Activated CD8-positive, alpha-beta memory T cell treated with anti-CD3 and anti-CD28 coated beads for 1 hour (primary cell): ENCODE measurements at places on chromosomes 4 and X.

DNA sequence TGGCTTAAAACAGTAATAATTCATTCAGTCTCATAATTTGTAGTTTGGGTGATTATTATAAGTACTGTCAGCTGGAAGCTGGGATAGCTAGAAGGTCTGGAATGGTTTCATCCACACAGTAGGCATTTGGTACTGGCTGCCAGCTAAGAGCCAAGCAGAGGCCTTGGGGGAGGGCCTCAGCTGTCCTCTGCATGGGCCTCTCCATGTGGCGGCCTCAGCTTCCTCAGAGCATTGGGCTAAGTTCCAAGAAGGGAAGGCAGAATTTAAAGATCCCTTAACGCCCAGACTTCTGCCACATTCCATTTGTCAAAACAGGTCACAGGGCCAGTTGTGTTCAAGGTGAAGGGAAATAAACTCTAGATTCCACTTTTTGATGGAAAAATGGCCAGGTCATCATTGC lies 93.3 kb downstream of the NEUROG2 start:
- DNase-seq, result no peak

- no peak for DNase-seq
Observed at GRCh38 chr4:184250795-184251669, 33.4 kb upstream of the ENPP6 start.

DNA sequence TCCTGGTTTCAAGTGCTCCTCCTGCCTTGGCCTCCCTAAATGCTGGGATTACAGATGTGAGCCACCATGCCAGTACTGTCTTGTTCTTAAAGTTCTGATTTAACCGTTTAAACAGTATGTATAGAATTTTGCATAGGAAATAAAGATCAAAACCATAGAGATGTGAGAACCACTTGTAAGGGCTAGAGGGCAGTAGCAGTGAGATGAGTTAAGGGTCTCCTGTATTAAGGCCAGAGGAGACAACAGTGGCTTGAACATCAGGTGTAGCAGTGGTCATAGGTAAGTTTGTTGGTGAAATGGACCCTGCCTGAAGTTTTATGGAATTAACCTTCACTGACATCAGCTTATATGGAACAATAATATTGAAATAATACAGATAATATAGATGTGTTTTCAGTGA lies 155.7 kb downstream of the SLC4A4 start:
- DNase-seq, result no peak

DNA sequence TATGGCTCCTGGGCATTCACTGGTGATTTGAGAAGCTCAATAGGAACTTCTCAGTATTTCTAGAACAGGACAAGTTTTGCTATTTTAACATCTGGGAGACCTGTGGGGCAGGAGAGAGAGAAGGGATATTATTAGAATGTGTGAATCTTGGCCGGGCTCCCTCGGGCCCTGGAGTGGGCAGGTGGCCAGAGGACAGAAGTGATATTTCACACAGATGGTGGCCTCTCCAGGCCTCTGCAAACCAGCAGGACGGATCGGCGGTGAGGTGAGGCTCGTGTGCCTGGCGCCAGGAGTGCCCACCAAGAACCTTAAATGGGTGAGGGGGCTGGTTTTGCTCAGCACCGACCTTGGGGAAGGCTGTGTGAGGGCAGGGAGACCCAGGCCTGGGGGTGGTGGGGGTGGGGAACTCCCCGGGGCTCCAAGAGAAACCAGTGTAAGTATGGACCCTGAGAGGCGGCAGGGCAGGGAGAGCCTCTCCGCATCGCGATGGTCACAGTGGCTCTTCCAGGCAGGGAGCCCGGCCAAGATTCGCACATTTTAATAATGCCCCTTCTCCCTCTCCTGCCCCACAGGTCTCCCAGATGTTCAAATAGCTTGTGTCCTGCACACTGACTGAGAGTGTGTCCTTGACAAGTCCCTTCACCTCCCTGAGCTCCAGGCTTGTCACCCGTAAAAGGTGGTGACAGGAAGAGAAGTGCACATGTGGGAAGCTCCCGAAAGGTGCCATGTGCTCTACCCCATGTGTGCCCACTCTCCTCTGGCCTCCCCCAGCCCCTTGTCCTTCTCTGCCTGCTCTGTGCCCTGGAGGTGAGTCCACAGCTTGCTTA lies 64.9 kb downstream of the SORCS2 start:
- no peak for DNase-seq

DNA sequence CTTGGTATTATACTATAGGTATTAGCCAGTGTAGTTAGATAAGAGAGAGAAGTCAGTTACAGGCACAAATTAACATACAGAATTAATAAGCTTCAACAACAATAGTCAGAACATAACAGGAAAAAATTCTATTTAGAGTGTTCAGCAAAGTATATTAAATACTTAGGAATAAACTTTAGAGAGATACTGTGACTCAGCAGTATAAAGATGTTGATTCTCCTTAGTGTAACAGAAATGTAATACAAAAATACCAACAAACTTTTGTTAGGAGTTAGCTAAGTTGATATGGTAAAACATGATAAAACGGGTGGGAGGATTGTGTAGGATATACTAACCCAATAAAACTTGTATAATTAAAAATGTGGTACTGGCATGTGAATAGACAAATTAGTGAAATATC lies 154.3 kb downstream of the DIPK2B start:
- DNase-seq, result no peak

GRCh38 chrX:77450996-77451395 lies 3.8 kb downstream of the FGF16 start:
- DNase-seq, result no peak

DNA sequence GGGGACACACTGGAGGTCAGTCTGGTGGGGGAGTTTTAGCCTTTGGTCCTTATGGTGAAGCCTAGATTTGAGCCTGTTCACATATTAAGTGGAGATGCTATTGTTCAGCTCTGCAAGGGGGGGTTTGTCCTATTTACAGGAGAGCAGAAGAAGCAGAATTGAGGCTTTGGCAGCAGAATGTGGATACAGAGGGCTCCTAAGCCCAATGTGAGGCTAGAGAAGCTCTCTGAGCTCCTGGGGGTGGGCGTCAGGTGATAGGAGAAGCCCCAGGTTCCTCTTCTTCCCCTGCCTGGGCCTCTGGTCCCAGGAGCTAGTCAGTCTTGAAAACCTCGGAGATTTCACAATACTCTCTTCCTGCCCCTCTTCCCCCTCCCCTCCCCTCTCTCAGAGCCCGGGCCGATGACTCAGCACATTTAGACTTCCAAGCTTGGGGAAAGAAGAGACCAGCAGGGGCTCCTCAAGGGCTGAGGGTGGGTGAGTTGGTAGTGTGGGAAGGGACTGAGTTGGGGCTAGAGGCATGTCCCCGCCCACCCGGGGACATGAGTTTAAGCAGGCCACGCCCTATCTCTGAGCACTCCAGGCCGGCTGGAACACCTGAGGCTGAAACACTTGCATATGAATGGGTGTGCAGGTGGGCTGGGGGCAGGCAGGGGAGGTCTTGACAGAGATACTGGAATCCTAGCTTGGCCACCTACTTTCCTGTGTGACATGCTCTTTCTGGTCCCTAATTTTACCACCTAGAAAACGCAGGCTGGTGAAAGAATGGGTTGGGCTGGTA lies 3.4 kb downstream of the TFE3 start:
- DNase-seq, result peak; percentile 1

GRCh38 chr4:153486281-153487151 lies 20.4 kb downstream of the TMEM131L start:
- no peak for DNase-seq

DNA sequence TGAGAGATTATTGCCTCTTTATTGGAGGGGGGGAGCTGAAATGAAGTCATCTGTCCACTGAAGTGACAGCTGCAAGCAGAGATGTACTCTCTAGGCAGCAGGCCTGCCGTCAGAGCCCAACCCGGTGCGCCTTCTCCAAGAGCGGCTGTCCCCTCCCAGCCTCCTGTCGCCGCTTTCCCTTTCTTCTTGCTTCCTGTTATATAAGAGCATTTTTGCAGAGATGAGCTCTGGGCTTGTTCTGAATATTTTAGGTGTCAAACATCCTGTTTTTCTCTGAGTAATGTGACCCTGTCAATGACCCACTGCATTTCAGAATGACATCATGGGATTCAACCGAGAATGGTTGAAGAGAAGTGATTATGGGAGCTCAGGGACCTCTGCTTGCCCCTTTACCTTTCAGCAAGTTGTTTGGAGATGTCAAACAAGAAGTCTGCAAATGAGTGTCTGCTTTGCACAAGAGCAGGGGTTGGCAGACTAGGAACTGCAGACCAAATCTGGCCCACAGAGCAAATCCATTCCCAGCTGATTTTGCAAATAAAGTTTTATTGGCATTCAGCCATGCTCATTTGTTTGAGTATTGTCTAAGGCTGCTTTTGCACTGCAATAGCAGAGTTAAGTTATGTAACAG lies 79.9 kb downstream of the SLC9A6 start:
- DNase-seq, result no peak

DNA sequence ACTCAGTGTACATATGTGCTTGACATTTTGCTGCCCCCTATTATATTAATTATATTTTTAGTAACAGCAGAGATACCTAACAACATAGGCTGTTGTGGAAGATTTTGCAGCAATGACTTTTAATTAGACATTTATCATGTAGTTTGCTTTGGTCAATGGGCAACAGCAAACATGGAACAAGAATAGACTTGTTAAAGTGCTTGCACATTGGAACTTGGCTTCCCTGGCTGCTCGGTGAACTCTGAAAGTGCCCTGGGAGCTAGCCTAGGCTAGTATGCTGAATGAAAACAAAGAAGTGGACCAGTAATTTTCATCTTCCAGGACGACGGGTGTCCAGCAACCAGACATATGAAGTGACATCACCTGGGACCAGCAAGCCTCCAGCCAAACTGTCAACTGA lies 1157.1 kb downstream of the ARAP2 start:
- DNase-seq, result no peak

GRCh38 chrX:16528620-16529019 lies 121.3 kb upstream of the S100G start:
- DNase-seq, result no peak

DNA sequence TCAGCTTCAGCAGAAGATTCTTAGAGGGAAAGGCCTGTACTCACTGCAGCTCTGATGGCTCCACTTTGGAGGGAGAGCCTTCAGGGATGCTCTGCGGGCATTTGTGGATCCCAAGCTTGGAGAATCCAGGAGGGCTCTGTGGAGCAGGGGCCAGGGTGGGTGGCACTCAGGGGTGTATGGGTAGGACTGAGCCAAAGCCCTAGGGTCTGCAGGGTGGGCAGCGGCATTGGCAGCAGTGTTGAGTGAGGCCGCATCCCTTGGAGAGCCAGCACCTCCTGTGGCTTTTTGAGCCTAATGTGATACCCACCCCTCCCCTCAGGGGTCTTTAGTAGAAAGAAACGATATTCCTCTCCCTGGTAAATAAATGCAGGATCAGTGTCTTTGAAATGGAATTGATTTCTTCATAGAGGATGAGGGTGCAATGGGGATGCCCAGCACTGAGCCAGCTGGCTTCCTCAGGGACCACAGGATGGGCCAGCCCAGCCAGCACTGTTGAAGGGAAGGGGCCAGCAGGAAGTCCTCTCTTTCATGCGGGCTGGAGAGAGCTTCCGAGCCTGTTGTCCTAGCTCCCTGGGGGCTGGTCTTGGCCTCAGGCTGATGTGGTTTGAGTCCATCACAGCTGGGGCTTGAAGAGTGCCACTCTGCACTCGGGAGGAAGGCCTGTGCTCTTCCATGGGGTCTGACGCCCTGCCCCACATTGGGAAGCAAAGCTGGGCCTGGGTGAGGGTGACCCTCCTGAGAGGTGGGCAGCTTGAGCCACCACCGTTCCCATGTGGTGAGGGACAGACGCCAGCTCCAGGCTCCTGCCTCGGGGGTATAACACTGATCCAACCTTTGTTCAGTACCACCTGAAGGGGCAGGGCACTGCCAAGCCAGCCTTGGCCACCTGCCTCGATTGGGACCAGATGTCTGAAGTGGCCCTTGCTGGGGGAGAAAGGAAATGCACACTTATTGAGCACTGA lies 49.5 kb downstream of the PSAPL1 start:
- no peak for DNase-seq

GRCh38 chr4:139799615-139800014 lies 134.0 kb downstream of the MGST2 start:
- no peak for DNase-seq

DNA sequence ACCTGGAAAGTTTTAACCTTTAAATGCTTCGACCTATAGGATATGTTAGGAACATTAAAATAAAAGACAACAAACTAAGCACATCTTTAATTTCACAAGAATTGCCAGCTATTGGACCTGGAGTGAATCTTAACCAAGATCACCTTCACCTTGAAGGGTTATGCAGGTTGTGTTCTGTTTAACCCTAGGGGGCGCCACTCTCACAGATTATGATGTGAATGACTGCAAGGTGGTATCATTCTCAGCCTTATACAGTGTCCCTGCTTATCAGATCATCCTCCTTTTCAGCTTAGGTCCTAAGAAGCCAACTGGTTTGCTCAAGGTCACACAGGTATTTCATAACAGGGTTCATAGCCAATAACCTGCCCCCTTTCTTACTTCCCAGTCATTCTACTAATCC lies 23.5 kb downstream of the INTS6L start:
- DNase-seq, result peak; percentile 5

- DNase-seq, result no peak
Observed at GRCh38 chr4:136637071-136637777, 895.1 kb downstream of the PCDH18 start.

GRCh38 chr4:16225167-16225862 lies 956 bp downstream of the TAPT1 start:
- no peak for DNase-seq

DNA sequence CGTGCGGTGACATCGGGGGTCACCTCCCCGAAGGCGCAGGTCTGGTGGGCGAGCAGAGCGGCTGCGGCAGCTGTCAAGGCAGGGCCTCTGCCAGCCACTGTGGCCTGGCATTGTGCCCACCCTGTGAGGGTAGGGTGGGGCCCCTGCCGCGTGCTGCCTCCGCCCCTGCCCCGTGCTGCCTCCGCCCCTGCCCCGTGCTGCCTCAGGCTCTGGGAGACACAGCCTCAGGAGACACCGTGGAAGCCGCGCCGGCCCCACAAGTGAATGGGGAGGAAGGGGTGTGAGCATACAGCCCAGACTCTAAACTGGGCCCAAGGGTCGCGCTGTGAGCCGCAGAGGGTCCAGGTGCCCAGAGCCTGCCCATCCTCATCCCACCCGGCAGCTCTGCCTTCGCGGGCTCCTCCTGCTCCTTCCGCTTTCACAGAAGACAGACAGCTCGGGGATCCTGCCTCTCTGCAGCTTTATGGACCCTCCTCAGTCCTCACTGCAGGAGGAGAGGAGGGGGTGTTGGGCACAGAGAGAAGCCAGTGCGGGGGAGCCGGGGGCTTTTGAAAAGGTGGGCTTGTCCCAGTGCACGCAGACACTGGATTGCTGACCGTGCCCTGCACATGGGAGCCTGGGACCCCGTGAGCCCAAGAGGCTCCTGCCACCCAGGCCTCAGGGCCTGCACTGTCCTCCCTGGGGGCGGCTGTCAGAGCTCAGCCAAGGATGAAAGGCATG lies 27.4 kb downstream of the PCGF3 start:
- DNase-seq, result no peak

DNA sequence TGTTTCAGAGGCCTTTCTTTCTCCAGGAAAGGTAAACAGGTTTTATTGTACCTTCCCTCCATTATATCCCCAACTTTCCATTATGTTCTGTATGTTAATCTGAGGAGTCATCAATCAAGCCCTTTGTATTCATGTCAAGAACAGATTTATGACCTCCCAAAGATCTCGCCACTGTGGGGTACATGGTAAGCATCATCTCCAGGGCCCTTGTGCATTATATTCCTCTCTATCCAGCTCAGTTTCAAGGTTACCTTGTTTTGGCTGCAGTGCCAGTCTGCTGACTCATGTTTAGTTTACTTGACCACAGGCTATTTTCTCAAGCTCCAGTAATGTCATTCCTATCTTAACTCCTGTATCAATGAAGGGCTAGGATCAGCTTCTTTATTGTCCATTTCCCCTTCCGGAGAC lies 125.1 kb upstream of the FRMPD4 start:
- DNase-seq, result no peak

GRCh38 chr4:53147197-53147596 lies 218.7 kb downstream of the SCFD2 start:
- no peak for DNase-seq
